ENCODE measurements at places on chromosomes 3 and 15.
A peak's percentile ranks its signal among the peaks of the same experiment; 100 is the strongest.

GRCh38 chr3:81643721-81644120 is 117.7 kb downstream of the GBE1 start:
- DNase-seq: no peak

GRCh38 chr15:63070681-63071129 is 28.2 kb downstream of the TPM1 start:
- DNase-seq: no peak

DNA sequence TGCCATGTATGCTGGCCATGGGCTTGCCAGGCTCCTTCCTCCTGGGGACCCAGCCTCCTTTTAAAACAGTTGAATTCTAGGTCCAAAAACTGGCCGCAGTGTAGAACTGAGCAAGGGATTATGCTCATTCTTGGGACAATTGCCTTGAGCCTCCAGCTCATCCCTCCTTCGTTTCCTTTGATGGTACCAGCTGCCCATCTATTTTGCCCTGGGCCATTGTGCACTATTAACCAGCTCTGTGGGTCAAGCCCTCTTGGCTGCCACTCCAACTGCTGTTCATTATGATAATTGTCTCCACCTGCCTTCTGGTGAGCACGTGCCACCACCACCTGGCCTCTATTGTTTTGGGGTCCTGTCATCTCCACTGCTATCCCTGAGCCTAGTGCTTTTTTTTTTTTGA is 75.8 kb upstream of the SYN2 start:
- DNase-seq: no peak

DNA sequence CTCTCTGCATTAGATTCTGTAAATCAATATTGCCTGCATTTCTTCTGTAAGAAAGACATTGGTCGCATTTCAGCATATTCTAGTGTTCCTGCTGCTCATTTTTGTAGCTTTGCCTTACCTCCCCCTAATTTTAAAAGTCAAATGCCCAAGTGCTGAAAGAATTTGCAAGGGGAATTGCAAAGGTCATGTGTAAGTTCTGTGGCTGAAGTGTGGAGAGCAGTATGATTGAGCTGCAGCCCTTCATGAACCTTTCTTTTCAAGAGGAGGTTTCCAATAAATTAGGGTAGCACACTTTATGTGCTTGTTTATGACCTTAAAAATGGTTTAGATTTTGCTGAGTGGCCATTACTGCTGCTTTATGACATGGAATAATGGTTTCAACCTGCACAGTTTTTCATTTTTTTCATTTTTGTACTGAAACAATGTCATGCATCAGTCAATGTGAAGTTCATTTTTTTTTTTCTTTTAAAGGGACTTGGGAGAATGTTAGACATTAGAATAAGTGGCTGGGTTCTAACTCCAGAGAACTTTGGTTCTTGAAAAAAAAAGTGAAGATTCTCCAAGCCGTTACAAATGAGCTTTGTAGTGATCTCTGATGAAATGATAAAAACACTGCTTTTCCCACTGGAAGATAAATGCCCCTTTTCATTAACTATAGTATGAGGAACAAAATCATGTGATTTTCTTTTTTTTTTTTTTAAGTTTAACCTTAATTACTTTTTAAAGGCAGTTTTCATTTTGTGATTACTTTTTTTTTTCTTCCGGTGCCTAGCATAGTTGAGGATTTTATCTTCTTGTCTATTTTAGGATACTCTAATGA is 99.6 kb downstream of the MITF start:
- DNase-seq: no peak

- no peak for DNase-seq
These were observed 17.3 kb downstream of the ZBTB38 start for GRCh38 chr3:141385406-141386125.

DNA sequence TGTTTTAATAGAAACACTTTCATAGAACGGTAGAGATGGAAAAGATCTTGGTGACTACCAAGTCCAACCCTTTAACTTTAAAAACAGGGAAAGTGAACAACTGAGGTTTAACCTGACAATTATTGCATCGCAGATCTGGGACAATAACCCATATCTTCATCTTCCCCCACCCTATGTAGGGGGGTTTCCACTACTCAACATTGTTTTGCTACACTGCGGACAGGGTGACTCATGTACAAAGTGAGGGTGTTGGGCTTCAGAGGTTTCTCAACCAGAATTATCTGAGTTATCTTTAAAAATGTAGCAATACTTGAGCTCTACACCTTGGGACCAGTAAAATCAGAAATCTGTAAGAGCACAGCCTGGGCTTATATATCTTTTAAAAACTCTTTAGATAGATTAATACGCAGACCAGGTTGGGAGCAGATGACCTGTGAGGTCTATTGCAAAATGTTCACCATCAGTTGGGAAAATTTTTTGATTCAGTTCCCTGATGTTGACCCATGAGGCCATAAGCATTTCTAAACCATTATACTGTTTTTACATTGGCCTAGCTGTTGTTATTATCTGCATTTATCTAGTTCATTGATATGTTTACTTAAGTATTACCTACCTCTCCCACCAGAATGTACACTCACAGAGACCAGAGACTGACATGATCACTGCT is 103.6 kb upstream of the ICE2 start:
- DNase-seq: no peak

DNA sequence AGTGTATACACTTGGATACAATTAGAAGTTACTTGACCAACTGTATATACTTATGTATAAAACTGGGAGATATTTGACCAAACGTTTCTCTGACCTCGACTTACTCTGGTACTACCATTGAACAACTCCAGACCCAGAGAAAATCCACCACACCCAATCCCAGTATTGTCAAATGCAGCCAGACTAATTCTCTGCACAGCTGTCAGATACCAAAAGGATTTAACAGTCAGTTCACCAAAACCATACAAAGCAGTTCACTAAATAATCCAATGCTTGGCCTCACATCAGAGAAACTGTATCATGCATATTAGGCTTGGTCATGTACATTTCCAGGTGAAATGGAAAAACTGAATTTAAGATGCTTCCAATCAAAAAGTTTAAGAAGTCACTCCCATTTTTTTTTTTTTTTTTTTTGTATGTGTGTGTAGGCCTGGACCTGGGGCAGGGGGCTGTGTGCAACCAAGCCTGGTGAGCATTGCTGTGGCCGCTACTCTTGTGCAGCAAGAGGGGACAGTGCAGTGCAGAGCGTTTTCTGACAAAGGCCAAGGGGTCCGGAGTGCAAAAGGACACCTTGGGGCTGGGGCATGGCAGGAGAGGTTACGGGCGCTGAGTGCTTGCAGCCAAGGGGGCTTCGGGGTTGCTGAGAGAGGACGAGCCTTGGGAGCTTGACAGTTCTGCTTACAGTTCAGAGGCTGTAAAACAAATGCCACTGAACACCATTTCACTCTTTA is 1.4 kb downstream of the TOMM70 start:
- DNase-seq: no peak

DNA sequence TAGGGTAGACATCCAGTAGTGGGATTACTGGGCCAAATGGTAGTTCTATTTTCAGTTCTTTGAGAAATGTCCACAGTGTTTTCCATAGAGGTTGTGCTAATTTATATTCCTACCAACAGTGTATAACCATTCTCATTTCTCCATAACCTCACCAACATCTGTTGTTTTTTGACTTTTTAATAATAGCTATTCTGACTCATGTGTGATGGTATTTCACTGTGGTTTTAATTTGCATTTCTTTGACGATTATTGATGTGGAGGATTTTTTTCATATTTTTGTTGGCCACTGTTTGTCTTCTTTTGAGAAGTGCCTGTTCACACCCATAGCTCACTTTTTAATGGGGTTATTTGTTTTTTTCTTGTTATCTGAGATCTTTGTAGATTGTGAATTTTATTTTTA is 125.2 kb downstream of the CFAP20DC start:
- no peak for DNase-seq

DNA sequence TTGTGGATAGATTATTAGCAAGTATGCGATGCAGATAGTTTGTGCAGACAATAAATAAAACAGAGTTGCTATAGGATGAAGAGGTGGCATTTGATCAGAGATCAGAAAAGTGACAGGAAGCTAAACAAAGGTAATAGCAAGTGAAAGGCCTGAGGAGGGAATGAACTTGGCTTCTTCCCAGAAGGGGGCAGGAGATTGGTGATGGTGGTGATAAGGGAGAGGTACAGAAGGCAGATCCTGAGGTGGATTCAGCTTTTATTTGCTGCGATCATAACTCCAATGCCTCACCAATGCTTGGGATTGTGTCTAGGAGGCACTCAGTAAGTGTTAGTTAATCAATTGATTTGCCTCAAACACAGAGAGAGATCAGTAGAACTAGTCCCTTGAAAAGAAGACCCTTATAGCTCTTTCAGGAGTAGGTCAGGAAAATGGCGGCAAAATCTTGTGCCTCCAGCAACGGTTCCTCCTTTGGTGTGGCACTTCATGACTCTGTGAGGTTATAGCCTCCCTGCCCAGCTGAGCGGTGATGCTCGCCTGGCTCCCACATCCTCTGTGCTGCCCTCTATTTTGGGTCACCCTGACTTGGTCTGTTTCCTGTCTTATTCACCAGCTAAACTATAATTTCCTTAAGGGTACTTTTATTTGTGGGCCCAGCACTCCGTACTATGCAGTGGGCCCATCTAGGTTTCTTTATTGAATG is 37.5 kb downstream of the TGFBR2 start:
- DNase-seq: no peak

GRCh38 chr3:160852856-160853255 is 96.8 kb downstream of the PPM1L start:
- DNase-seq: no peak

- DNase-seq: peak; percentile 94
These were observed at the start of gene CCR1 for GRCh38 chr3:46208167-46208704. Gene CCR1 (minus strand): TSS chr3:46208313. CDS start chr3:46204313, 4,000 bp downstream.

DNA sequence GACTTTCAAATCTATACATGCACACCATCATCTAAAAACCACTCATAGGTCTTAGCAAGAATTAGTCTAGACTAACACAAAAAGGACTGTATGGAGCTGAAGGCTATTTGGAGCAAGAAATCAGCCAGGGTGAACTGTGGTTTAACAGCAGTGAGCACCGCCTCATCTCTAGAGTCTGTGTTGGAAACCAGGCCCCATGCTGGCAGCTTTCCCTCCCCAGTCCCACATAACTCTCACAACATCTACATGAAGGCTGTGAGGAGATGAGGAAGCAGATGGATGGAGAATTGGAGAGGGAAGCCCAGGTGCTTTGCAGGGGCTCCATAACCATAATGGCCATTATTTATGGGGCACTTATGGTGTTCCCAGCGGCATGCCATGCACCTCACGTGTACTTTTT is 133.2 kb upstream of the TOPAZ1 start:
- DNase-seq: no peak

GRCh38 chr15:77731945-77732344 is 99.2 kb upstream of the LINGO1 start:
- DNase-seq: no peak

GRCh38 chr15:49731187-49732099 is 110.6 kb downstream of the DTWD1 start:
- DNase-seq: peak; percentile 54

DNA sequence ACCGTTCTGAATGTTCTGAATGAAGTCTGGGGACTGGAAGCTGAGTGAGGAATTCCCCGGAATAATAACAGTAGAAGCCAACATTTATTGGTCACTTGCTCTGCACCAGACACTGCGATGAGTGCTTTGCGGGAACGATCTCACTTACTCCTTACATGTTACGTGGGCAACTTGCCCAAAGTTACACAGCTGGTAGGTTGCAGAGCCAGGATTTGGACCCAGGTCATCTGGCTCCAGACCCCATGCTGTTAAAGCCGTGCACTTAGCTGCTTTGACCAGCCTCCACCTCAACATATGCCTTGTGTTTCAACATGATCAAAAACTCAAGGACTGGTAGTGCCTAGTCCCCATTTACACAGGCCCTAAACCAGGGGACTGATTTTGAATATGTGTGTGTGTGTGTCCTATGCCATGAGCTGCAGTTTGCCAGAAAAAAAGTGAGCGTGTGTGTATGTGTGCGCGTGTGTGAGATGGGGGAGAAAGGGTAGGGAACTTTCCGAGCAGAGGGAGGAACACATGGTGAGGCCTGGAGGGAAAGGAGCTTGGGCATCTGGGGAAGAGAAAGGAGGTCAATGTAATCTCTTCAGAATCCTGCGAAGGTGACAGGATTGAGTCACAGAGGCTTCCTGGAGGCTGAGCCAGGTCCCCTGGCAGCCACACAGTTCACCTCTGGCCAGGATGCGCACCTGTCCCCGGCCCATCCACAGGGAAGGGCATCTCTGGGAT is 28.9 kb downstream of the LINGO1 start:
- no peak for DNase-seq

- no peak for DNase-seq
These were observed 104.7 kb downstream of the CHSY1 start for GRCh38 chr15:101147181-101147580.

- no peak for DNase-seq
These were observed 32.0 kb downstream of the GLB1 start for GRCh38 chr3:33064929-33065328.

GRCh38 chr15:31149088-31149505 is 47.6 kb upstream of the TRPM1 start:
- no peak for DNase-seq

DNA sequence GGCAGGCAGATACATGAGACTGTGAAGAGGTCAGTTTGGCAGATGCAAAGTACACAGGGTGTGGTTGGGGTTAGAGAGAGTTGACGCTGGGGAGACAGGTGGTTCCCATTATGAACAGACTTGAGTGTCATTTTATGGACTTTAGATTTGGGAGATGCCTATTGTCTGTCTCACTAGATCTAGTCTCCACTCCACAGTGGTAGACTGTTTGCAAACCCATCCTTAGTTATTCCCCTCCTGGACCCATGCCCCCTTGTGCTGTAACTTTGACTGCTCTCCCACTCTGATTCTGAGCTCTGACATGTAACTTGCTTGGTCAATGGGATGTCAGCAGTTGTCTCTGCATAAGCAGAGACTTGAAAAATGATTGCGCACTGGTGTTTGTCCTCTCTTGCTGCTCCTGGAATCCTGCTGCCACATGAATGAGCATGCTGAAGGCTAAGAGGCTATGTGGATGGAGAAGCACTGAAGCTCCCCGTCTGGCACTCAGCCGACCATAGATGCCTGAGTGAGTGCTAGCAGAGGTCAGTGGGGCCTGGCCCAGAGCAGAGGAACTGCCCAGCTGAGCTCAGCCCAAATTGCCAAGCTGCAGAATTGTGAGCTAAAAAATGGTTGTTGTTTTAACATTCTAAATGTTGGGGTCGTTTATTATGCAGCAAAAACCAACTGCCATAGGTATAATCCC is 88.2 kb downstream of the FAM43A start:
- DNase-seq: no peak

DNA sequence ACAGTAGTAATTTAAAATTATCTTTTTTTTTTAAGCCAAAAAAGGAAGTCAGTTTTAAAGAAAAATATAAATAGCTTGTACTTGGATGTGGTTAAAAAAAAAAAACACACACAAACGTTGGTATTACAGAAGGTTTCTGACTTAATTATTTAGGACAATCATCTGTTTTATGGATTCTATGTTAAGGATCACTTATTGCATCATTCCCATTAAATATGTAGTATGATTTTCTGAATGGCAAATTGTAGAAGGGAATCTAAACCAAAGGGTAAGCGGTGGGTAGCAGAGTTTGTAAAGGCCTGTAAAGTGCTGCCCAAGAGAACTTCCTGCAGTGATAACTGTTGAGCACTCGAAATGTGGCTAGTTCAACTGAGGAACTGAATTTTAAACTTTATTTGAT is 8.0 kb downstream of the SENP2 start:
- DNase-seq: peak; percentile 6
